ENCODE measurements at places on chromosomes 12 and 14. TPM values are rescaled to one million over a fixed set of nuclear protein-coding genes. Genes with fewer than 3 reads are reported as not detected.

- DNase-seq, result no peak
Measured at GRCh38 chr14:58783792-58784511, 146.2 kb downstream of the DACT1 start.

- DNase-seq, result no peak
Measured at GRCh38 chr12:9597365-9597764, 10.4 kb downstream of the KLRB1 start.

GRCh38 chr12:57272337-57273151, 21.6 kb upstream of the STAC3 start:
- DNase-seq, result peak; percentile 60

- peak; percentile 69 for DNase-seq
Measured at GRCh38 chr14:89027097-89027740, 202.8 kb downstream of the TTC8 start.

- DNase-seq, result no peak
Measured at GRCh38 chr12:7709969-7710675, 1.1 kb upstream of the DPPA3 start.

GRCh38 chr14:57085801-57086200, 182.9 kb downstream of the EXOC5 start:
- no peak for DNase-seq

GRCh38 chr12:75905922-75906321, 125.7 kb downstream of the PHLDA1 start:
- no peak for DNase-seq

- DNase-seq, result no peak
Measured at GRCh38 chr12:113082486-113083148, 26.1 kb downstream of the DTX1 start.

DNA sequence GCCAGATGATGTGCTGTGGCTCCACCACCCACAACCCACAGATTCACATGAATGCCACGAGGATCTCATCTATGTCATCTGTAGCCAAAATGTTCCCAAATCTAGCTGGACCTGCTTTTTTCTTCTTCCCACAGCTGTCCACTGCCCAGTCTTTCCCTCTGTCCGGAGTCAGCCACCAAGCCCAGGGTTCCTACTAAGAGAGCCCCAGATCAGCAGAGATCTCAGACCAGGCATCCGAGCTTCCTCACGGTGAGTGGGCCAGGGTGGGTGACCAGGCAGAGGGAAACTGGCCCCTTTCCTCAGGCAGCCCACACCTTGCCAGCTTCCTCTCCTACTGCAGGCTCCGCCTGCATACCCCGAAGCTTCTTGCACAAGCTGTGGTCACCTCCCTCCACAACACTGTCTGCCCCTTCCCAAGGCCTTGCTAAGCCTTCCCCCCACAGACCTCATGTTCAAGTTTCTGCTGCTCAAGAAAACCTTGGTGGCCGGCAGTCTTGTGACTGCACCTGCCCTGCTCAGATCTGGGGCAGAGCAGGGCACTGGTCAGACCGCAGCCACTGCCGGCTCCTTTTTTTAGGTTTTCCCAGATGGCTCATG, 81.4 kb downstream of the ACTN1 start:
- DNase-seq, result no peak

DNA sequence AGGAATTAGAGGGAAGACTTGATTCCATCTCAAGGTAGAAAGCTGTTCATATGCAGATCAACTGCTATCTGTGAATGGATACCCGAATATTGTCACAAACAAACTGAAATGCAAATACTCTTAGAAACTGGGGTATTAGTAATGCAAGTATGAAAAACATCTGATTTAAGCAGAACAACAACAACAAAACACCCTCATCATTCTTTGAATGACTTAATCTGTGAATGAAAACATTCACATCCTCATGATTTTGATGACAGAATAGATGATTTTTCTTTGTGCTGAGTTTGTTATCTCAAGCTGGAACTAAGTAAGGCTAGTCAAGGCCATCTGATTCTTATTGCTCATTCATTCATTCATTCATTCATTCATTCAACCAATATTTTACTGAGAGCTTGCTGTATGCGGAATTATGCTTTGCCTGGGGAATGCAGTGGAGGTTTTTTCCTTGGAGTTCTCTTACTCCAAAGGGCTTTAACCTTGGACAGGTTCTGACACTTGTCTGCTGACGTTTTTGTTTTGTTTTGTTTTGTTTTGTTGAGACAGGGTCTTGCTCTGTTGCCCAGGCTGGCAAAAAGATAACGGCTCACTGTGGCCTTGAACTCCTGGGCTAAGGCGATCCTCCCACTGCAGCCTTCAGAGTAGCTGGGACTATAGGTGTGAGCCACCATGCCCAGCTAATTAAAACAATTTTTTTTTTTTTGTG, 23.3 kb downstream of the OR10G3 start:
- DNase-seq, result no peak

- DNase-seq, result no peak
Measured at GRCh38 chr12:113346353-113346752, 11.4 kb upstream of the SLC8B1 start.

GRCh38 chr14:98069712-98070171, 1202.3 kb downstream of the BCL11B start:
- DNase-seq, result peak; percentile 0

DNA sequence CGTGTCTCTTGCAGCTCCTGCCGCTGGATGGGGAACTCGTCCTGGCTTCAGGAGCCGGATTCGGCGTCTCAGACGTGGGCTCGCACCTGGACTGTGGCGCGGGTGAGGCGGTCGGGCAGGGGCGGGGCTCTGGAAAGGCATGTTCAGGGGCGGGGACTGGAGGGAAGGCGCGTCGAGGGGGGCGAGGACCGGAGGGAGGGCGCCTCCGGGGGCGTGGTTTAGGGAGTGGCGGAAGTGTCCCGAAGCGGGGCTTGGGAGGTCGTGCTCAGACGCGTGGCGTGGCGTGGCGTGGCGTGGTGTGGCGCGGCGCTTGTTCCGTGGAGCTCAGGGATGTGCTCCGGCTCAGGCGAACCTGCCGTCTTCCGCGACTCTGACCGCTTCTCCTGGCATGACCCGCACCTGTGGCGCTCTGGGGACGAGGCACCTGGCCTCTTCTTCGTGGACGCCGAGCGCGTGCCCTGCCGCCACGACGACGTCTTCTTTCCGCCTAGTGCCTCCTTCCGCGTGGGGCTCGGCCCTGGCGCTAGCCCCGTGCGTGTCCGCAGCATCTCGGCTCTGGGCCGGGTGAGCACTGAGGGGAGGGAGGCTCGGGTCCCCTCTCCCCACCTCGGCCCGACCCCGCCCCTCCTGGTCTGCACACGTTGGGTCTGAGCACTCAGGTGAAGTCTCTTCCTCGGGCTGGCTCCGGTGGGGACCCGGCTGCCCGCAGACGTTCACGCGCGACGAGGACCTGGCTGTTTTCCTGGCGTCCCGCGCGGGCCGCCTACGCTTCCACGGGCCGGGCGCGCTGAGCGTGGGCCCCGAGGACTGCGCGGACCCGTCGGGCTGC, 6.2 kb downstream of the AMN start:
- peak; percentile 55 for DNase-seq

GRCh38 chr12:62716866-62717525, 218.0 kb downstream of the PPM1H start:
- DNase-seq, result no peak

Gene DEGS2
- not detected for total RNA-seq

Gene ZNF385A
- 1.6 TPM for total RNA-seq

Gene BEGAIN
- total RNA-seq, result 1.4 TPM

Gene TSPAN19
- total RNA-seq, result not detected

Gene SMCO2
- not detected for total RNA-seq

Gene SERPINA10
- total RNA-seq, result not detected

Gene GALNT16
- 1.4 TPM for total RNA-seq

Data from GM23248 (cell line).